A375 (cell line): ENCODE measurements at places on chromosomes 3 and 15. TPM values are rescaled to one million over a fixed set of nuclear protein-coding genes. Genes with fewer than 3 reads are reported as not detected.

Gene GATM
- total RNA-seq = 1.3 and 2.5 TPM in 2 replicates

Gene SLC12A1
- total RNA-seq = not detected in 2 replicates

Gene HES1
- total RNA-seq = 303 and 327 TPM in 2 replicates

Gene ZBTB47
- total RNA-seq = 15.3 and 15.7 TPM in 2 replicates

Gene GOLGA8G
- 0.34 and 0.85 TPM in 2 replicates for total RNA-seq

Gene CCR9
- not detected in 2 replicates for total RNA-seq

Gene CAMK2N2
- total RNA-seq = 0.23 and 0.40 TPM in 2 replicates

Gene ARPP21
- total RNA-seq = 1.6 and 1.9 TPM in 2 replicates

Gene STRIT1
- total RNA-seq = not detected in 2 replicates

Gene ACP3
- total RNA-seq = 0.24 and 0.60 TPM in 2 replicates

Gene ERICH6
- total RNA-seq = not detected in 2 replicates

Gene AGTR1
- total RNA-seq = 0.27 TPM in 1 of 2 replicates, not detected in the other

Gene PPARG
- total RNA-seq = 56.1 and 63.7 TPM in 2 replicates

Gene BLM
- total RNA-seq = 16.1 and 16.9 TPM in 2 replicates

Gene CLEC3B
- total RNA-seq = 0.21 and 0.60 TPM in 2 replicates

Gene BNIP2
- 180 and 201 TPM in 2 replicates for total RNA-seq

Gene CAPN3
- total RNA-seq = 0.08 and 1.6 TPM in 2 replicates

Gene PRRT3
- 1.5 and 1.6 TPM in 2 replicates for total RNA-seq

Gene PRR20G
- not detected in 2 replicates for total RNA-seq

Gene SEMA3G
- total RNA-seq = 1.2 and 1.8 TPM in 2 replicates

Gene PLOD2
- total RNA-seq = 31.4 and 38.4 TPM in 2 replicates

Gene CEMIP
- total RNA-seq = 68.8 and 72.7 TPM in 2 replicates
